ENCODE measurements at places on chromosomes 11 and 22.

- peak; percentile 76 for DNase-seq
Measured at GRCh38 chr22:25494774-25495173, 69.7 kb upstream of the GRK3 start.

DNA sequence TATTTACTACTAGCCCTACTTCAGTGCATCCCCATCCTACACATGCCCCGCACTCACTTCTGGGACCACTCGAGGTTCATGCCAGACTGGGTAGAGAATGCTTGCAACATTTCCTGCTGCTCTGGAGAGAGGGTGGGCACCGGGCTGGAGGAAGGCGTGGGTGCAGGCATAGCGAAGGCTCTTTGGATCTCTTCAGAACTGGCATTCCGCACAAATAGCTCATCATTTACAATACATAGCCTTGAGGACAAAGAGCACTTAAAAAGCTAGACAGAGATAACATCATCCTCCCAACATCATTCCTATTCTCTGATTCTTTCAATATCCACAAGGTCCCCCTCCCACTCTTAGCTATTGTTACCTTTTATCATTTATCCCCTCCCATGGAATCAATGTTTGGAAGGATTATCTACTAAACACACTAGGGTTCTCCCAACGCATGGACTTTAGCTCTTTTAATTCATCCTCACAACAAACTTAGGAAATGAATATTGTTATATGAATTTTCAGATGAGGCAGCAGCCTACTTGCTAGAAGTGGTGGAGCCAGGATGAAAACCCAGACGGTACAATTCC, 2.5 kb upstream of the TMEM223 start:
- DNase-seq: no peak

GRCh38 chr11:66969584-66970225, 5.4 kb upstream of the C11orf86 start:
- no peak for DNase-seq

- DNase-seq: no peak
Measured at GRCh38 chr22:17087498-17088131, 2.8 kb downstream of the IL17RA start.

- no peak for DNase-seq
Measured at GRCh38 chr11:38089726-38090125, 1491.7 kb upstream of the RAG2 start.

DNA sequence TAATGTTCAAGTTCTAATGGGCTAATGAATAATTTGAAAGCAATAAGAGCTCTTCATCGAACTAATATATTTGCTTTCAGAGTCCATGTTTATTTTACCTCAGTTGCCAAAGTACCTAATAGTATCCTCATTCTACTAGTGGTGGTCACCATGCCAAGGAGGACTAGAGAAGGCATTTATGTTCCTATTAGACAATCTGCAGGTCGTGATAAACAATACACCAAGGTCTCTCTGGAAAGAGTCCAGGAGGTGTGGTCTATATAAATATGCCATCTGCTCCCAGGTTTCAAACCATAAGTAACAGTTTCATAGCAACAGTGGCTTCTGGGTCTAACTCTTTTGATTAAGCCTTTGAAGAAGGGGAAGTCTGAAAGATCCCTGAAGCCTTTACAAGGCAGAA, 42.9 kb downstream of the ARFGAP3 start:
- no peak for DNase-seq

DNA sequence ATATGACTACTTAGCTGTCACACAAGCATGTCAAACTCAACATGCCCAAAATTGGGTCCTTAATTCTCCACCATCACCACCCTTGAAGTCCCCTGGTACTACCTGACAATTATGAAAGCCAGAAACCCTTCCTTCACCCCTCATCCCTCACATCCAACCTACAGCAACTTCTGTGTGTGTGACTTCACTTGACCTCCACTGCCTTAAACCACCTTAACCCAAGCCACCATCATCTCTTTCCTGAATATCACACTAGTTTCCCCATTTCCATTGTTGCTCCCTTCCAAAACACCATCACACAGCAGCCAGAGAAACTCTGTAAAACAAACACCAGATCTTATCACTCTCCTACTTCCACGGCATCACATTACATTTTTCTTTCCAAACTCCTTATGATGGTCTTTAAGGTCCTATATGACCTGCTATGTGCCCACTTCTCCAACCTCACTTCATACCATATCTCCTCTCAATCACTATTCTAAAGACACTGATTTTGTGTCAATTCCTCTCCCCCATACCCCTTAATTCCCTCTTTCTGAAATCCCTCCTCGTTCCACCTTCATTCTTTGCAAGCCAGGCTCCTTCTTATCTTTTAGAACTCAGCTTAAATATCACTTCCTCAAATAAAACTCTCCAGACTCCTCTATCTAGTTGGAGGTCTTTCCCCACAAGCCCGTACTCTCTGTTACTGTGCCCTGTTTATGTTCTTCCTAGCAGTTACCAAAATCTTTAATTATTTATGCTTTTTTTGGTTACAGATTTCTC, 124.9 kb downstream of the RBFOX2 start:
- DNase-seq: no peak

DNA sequence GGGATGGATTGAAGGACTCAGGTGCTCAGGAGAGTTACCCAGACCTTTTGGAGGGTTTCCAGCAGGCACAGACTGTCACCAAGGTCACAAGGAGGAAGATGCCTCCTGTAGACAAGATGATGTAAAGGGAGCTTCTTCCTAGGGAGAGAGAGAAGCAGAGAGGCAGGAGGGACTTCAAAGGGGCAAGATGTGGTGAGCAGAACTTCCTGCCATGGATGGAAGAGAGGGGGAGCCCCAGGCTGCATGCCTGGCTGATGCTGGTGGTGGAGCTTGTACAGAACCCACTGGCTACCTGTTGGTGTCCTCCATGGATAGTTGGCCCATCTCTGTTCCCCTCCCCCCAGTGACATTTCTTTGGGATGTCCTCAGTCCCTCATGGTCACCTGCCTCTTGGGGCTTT, 4.2 kb downstream of the HEPN1 start:
- no peak for DNase-seq

DNA sequence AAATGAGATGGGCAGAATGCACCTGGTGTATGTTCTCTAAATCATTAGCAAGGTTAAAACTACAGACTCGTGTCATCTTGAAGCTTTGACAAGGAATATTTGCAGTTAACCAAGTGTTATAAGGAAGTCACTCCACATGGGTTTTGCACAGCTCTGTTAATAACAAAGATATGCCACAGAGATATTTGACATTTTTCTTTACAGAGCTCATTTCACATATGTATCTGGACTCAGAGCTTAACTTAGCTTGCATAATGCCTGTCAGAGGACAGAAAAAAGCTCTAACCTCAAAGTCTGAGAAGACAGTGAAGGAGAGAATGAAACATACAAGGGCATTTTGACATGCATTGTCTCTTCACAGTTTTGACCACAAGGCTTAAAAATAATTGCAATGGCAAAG, 105.5 kb downstream of the C11orf87 start:
- no peak for DNase-seq

GRCh38 chr11:62433141-62433903, 14.5 kb downstream of the SCGB1A1 start:
- peak; percentile 99 for DNase-seq

All from NCI-H526 treated with DMSO at 0.1 percent for 48 hours (cell line).